Caudate nucleus (tissue), 63 donors: ENCODE measurements at places on chromosomes 1 and 21.
A peak's percentile ranks its signal among the peaks of the same experiment; 100 is the strongest.

DNA sequence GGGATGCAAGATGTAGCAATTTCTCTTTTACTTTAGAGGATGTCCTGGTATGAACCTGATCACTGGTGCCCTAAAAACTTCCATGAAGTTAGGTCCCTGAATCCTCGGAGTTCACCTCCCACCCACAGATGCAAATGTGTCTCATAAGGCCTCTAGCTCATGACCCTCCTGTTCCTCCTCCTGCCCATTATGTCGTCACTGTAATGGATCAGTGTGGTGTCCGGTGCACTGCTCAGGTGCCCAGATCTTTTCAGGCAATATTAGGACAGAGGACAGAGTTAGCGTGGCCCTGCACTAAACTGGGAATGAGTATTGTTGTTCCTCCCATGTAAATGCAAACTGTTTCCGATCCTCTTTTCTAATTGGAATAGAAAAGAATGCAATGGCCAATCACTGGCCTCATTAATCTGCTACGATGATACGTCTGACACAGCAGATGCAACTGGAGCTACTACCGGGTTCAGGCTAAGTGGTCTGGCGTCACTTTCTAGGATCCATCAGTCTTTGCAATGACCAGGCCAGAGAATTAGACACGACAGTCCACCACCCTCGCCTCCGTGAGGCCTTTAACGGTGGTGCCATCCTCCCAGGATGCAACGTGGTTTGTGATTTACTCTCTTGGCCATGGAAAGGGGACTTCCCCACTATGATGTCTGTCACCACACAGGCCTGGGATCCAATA lies 3.4 kb upstream of the COL6A2 start:
- no peak for DNase-seq

- no peak for DNase-seq
Observed at GRCh38 chr1:235286667-235287066, 41.3 kb downstream of the ARID4B start.

DNA sequence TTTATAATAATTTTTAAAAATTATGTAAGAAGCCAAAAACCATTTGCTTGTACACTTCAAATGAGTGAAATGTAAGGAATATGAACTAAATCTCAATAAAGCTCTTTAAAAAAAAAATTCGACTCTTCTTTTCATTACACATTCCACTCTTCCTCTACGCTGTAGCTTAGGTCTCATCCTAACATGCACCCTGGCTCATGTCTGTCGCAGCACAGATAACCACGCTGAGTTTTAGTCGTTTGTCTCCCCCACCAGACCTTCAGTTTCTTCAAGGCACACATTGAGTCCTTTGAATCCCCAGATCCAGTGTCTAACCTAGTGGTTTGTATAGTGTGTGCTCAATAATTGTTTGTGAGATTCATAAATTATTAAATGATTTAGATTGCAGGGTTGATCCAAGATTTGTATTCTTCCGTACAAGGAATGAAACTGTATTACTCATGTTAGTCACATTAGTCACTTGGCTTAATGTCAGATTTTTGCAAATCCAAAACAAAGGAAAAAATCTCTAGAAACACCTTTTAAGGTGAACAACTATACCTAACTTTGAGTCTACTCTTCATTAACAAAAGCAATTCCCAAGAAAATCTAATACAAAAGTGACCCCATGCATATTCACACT lies 57.3 kb downstream of the SLC25A24 start:
- DNase-seq, result no peak

DNA sequence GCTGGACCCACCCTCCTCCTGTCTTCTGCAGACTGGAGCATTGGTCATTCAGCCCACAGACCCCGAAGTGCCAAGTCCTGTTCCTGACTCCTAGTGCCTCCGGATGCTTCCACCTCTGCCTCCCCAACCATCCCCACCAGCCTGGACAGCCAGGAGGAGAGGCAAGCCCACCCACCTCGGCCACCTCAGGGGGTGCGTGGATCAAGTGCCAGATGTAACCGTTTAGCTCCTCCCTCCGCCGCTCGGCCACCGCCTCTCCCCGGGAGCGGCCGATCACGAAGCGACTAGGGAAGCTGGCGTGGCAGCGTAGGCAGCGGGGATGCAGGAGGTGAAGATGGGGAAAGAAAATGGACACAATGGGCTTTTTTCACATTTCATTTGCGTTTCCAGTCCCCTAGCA lies 18.1 kb upstream of the PPP1R15B start:
- no peak for DNase-seq

DNA sequence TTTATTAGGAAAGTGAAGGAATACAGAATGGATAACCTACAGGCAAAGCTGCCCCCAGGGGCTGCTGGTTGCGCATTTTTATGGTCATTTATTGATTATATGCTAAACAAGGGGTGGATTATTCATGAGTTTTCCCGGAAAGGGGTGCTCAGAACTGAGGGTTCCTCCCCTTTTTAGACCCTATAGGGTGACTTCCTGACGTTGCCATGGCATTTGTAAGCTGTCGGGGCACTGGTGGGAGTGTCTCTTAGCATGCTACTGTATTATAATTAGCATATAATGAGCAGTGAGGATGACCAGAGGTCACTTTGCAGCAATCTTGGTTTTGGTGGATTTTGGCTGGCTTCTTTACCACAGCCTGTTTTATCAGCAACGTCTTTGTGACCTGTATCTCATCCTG lies 5.9 kb upstream of the ASAP3 start:
- no peak for DNase-seq

GRCh38 chr1:178412400-178412770 lies 84.4 kb downstream of the CLEC20A start:
- DNase-seq, result no peak

GRCh38 chr1:40256401-40257084 lies 1.5 kb upstream of the ZMPSTE24 start:
- no peak for DNase-seq

DNA sequence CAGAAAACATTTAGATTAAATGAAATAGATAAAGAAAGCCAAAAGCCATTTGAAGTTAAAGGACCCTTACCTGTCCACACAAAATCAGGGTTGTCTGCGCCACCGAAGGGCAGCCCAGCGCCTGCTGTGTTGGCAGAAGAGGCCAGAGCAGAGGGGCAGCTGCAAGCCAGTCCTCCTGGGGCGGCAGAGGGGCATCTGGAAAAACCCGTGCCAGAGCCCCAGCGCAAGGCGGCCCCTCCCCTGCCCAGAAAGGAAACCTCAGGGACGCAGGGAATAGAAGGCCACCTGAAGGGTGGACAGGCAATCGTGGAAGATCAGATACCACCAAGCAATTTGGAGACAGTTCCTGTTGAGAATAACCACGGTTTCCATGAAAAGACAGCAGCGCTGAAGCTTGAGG lies 10.7 kb downstream of the NDUFV3 start:
- DNase-seq, result no peak

DNA sequence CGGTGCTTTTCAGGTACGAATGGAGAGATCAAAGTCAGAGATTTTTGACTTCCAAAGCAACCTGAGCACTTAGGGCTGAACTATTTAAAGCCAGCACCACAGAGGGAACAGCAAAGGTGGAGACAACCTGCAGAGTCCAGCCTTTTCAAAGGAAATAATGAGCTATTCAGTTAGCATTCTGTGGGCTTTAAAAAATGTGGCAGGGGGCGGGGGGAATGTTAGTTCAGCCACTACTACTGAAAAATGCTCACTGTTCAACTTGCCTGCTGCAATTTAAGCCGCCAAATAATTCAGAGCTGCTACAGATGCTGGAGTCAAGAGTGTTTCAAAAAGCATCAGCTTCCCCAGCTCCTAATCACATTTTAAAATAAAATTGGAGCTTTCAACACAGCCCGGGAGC lies 473.3 kb upstream of the PLXNA2 start:
- no peak for DNase-seq

GRCh38 chr1:87941337-87941946 lies 612.8 kb downstream of the LMO4 start:
- no peak for DNase-seq

DNA sequence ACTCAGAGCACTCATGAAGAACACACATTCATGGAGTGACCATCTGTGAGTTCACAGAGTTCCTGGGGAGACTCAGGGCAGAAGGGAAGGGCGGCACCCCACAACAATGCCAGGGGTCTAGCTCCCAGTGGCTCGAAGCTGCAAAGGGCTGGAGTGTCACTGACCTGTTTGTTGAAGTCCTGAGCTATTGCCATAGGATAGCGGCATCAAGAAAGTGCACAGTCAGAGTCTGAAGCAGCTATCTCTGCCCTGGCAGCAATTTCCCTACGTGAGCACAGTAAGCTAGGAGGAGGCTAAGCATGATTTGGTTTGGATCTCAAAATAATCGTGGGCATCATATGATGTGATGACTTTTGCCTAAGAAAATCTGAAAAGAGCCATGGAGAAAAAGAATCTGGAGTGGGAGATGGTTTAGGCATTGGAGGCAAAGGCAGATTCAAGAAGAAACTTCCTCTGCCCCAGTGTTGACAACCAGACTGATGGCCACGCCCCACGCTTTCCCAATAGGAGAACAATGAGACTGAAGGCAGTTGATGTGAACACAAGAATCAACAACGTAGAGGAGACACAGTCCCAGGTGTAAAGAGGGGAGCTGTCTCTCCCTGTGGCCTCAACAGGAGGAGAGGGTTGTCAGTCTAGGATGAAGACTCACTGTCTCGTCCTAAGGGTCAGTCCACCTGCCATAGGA lies 100.0 kb upstream of the SLC25A33 start:
- no peak for DNase-seq

DNA sequence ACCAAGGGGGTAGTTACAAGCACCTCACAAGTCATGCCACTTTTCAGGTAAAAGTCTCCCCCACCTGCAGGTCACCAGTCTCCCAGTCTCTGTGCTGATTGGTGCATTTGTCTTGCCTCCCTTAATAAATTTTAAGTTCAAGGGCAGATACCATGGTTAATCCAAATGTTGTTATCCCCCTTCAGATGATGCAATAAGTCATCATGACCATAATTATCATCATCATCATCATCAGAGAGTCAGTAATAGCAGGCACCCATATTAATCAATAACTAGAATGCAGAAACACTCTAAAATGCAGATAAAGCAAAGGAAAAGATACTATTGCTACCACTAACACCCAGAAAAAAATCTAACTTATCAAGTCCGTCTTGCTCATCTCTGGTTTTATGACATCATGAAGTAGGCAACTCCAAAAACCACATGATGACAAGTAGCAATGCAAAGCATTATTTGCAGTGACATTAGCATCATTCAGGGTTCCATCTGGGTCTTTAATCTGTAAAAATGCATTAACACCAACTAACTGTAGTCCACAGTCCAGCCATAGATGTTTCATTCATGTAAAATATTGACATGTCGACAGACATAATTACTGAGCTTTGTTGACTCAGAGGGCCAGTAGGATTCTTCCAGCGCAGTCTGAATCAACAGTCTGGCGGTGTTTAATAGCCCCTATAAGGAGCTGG lies 492.0 kb upstream of the RUNX1 start:
- DNase-seq, result no peak

DNA sequence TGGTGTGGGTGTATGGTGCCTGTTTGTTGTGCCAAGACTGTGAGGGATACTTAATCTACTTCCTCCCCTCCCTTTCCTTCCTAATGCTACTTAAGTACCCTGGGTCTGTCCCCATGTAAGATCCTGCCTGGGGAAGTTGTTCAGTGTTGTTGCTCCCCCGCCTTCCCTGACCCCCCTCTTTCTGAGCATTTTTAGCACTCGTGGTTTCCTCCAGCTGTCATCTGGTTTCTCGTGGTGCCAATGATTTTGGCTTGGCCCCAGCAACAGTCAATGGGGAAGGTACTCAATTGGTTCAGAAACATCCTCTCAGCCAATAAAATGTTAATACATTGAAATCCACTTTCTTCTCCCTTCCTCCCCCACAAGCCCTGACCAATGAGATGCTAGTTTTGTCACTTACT lies 8.0 kb upstream of the B4GALT3 start:
- no peak for DNase-seq

DNA sequence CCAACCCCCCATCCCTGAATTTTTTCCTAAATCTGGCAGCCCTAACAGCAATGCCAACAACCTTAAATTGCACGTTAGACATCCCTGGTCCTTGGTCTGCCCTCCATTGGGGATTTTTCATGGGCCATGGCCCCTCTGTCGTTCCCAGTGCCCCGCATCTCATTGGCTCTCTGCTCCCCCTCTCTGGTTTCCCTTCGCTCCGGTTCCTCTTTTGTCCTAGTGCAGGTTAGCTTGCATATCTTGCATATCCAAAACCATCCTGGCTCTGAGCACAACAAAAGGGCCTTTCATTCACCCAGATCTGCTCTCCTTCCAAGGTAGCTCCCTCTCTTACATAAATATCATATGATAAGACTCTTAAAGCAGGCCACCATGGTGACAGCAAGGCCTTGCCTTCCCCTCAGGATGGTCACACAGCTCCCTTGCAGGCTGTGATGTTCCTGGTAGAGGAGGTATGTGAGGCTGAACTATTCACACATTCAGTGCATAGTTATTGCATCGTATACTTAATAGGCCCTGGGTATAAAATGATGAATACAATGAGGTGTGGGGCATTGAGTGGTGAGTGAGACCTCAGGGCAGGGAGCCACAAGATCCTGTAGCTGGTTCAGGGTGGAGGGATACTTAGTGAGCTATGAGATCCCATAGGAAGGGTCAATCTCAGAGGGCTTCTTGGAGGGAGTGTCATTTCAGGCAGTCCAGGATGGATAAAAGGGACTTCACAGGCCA lies 45.2 kb downstream of the TENT5C start:
- no peak for DNase-seq

- DNase-seq, result peak; percentile 65
Observed at GRCh38 chr1:202702088-202702487, 8.2 kb downstream of the SYT2 start.

- no peak for DNase-seq
Observed at GRCh38 chr1:247084771-247085170, 6.2 kb upstream of the ZNF670 start.

- no peak for DNase-seq
Observed at GRCh38 chr1:81498471-81499462, 302.0 kb upstream of the ADGRL2 start.

- DNase-seq, result no peak
Observed at GRCh38 chr1:169809370-169810095, 14.8 kb upstream of the METTL18 start.

DNA sequence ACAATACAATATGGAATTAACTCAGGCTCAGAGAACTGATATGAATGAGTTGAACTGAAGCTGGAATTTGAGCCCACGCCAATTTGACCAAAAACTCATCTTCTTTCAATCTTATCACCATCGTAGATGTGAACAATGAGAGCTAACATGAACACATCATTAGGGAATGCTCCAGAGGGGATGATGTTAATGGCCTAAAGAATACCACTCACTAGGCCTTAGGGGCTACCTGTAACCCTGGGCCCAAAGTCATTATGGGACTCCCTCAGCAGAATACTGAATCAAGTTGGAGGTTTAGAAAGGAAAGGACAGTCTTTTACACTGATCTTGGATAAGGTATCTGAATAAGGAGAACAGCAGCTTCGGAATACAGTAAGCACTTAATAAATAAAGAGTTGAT lies 73.6 kb downstream of the C1orf94 start:
- no peak for DNase-seq

- no peak for DNase-seq
Observed at GRCh38 chr1:152745765-152746444, 11.9 kb upstream of the KPRP start.
